ENCODE measurements at places on chromosomes 12 and 14.

GRCh38 chr12:109880938-109881337, 597 bp upstream of the GLTP start:
- H3K4me3 ChIP-seq, result peak overlapping the region; percentile 64
- DNase-seq, result no peak
- H3K36me3 ChIP-seq, result no peaks in the 10 kb centered on the region
- peaks cover 39% of the 10 kb centered on the region for H3K27me3 ChIP-seq
- peaks cover 37% of the 10 kb centered on the region for H3K4me1 ChIP-seq
- peak overlapping the region; percentile 3 for H3K27ac ChIP-seq

GRCh38 chr14:105860615-105861580, 334.5 kb downstream of the TMEM121 start:
- H3K4me1 ChIP-seq, result peaks cover 91% of the 10 kb centered on the region
- H3K27me3 ChIP-seq, result peaks cover 37% of the 10 kb centered on the region
- peak overlapping the region; percentile 97 for H3K27ac ChIP-seq

- no peak for DNase-seq
- H3K4me1 ChIP-seq, result peaks cover 21% of the 10 kb centered on the region
- no peak overlapping the region for H3K27ac ChIP-seq
- no peaks in the 10 kb centered on the region for H3K27me3 ChIP-seq
- no peak overlapping the region for H3K4me3 ChIP-seq
Measured at GRCh38 chr12:123997033-123997822, 24.2 kb downstream of the ZNF664 start.

- no peak for DNase-seq
- H3K27me3 ChIP-seq, result no peaks in the 10 kb centered on the region
- no peaks in the 10 kb centered on the region for H3K36me3 ChIP-seq
- no peak overlapping the region for H3K27ac ChIP-seq
- H3K4me3 ChIP-seq, result no peak overlapping the region
- no peaks in the 10 kb centered on the region for H3K4me1 ChIP-seq
Measured at GRCh38 chr12:73726881-73727280, 810.8 kb upstream of the ATXN7L3B start.

GRCh38 chr12:48175613-48176416, 7.6 kb upstream of the CCDC184 start:
- H3K4me1 ChIP-seq, result peaks cover 12% of the 10 kb centered on the region
- H3K4me3 ChIP-seq, result no peak overlapping the region
- no peaks in the 10 kb centered on the region for H3K36me3 ChIP-seq
- DNase-seq, result no peak
- H3K27ac ChIP-seq, result no peak overlapping the region

GRCh38 chr12:75727577-75727976, 216.2 kb upstream of the KRR1 start:
- H3K36me3 ChIP-seq, result no peaks in the 10 kb centered on the region
- H3K27me3 ChIP-seq, result peaks cover 6% of the 10 kb centered on the region
- H3K4me3 ChIP-seq, result no peak overlapping the region

DNA sequence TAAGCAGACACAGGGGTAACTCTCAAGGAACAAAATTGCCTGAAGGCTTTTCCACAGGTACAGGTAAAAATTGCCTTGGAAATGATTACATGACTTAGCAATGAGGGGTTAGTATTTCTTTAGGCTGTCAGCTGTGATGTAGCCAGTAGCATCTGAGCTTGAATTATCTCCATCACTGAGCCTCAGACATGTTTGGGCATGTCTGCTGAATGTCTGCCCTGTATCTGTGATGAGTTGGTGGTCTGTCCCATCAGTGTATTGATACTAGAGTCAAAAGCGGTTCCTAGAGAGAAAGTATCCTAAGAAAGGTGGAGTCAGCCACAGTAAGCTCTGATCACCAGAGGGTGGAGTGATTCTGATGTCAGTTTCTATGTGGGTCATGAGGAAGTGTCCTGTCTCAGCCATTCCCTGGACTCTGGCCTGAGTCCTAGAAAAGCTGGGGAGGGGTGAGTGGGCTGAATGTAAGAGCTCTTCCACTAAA, 16.3 kb downstream of the AKAP6 start:
- H3K27ac ChIP-seq, result no peak overlapping the region
- DNase-seq, result no peak
- peaks cover 4% of the 10 kb centered on the region for H3K4me1 ChIP-seq
- H3K27me3 ChIP-seq, result no peaks in the 10 kb centered on the region
- no peak overlapping the region for H3K4me3 ChIP-seq

- no peak overlapping the region for H3K27ac ChIP-seq
- H3K4me1 ChIP-seq, result no peaks in the 10 kb centered on the region
- no peaks in the 10 kb centered on the region for H3K36me3 ChIP-seq
- no peak for DNase-seq
- no peak overlapping the region for H3K4me3 ChIP-seq
Measured at GRCh38 chr12:127360580-127360979, 906.4 kb upstream of the TMEM132C start.

- H3K27ac ChIP-seq, result no peak overlapping the region
- DNase-seq, result no peak
- no peaks in the 10 kb centered on the region for H3K27me3 ChIP-seq
- no peaks in the 10 kb centered on the region for H3K36me3 ChIP-seq
- H3K4me3 ChIP-seq, result no peak overlapping the region
Measured at GRCh38 chr14:93308686-93309345, 24.0 kb downstream of the BTBD7 start.

DNA sequence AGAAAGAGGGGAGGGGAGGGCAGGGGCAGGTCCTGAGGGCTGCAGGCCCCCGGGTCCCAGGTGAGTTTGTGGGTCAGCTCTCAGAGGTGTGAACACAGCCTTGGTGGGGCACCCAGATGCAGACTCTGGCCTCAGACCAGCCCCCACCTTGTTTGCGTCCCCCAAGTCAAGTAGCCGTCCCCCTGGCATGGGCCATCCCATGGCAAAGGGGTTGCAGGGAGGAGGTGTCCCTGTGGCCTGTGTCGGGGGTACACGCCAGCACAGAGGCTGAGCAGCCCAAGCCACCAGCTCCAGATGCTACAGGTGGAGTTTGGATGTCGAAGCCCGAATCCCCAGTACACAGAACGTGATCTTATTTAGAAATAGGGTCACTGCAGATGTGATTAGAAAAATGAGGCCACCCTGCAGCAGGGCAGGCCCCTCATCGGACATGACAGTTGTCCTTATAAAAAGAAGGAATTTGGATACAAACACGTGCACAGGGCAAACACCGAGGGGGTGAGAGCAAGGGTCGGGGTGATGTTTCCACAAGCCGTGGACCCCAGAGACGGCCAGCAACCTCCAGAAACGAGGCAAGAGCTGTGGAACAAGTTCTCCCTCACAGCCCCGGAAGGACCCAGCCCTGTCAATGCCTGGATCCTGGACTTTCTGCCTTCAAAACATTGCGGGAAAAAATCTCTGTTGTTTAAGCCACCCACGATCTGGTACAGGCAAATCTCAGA, 141.2 kb upstream of the C14orf180 start:
- H3K36me3 ChIP-seq, result no peaks in the 10 kb centered on the region
- no peak for DNase-seq
- no peak overlapping the region for H3K27ac ChIP-seq
- H3K4me1 ChIP-seq, result no peaks in the 10 kb centered on the region
- no peak overlapping the region for H3K4me3 ChIP-seq
- H3K27me3 ChIP-seq, result no peaks in the 10 kb centered on the region

GRCh38 chr12:52749827-52750226, 27.3 kb downstream of the KRT76 start:
- H3K36me3 ChIP-seq, result no peaks in the 10 kb centered on the region
- H3K27ac ChIP-seq, result no peak overlapping the region
- peaks cover 23% of the 10 kb centered on the region for H3K27me3 ChIP-seq
- H3K4me1 ChIP-seq, result peaks cover 6% of the 10 kb centered on the region
- no peak overlapping the region for H3K4me3 ChIP-seq

- no peaks in the 10 kb centered on the region for H3K27me3 ChIP-seq
- H3K27ac ChIP-seq, result no peak overlapping the region
- no peaks in the 10 kb centered on the region for H3K4me1 ChIP-seq
- no peak for DNase-seq
- no peaks in the 10 kb centered on the region for H3K36me3 ChIP-seq
- no peak overlapping the region for H3K4me3 ChIP-seq
Measured at GRCh38 chr12:127728285-127728684, 538.7 kb upstream of the TMEM132C start.

DNA sequence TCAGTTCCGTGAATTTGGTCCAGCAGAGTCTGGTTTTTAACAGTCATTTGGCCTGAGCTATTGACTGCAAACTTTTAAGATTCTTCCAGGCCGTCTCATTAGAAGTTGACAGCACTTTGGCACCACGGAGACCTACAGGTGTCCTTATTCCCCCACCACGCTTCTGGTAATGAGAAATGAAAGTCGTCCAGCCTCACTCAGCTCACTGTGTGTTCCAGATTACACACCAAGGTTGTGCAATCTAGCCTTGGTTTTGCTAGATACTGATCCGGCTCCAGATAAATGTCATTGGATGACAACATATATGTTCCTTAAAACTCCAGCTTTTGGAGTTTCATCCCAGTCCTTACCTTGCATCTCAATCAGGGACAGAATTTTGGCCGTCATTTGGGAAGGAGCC, 210.4 kb downstream of the CHST11 start:
- no peaks in the 10 kb centered on the region for H3K27me3 ChIP-seq
- H3K4me3 ChIP-seq, result no peak overlapping the region
- H3K27ac ChIP-seq, result no peak overlapping the region

DNA sequence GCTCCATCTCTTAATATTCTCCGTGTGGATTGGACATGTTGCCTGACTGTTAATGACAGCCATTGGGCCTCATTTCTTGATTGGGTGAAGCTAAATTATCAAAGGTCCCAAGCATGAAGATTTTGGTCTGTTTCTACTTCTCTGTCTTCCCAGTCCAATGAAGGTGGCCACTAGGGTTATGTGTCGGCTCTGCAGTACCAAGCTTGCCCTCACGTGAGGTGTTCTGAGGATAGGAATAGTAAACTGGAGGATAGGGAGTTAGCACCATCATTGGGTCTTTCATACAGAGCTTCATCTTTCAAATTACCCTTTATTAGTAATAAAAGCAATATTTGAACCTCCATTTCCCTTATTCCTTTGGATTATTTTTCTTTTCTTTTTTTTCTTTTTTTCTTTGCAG, 21.9 kb upstream of the BICD1 start:
- no peak for DNase-seq
- H3K27me3 ChIP-seq, result no peaks in the 10 kb centered on the region
- no peak overlapping the region for H3K4me3 ChIP-seq
- no peak overlapping the region for H3K27ac ChIP-seq

DNA sequence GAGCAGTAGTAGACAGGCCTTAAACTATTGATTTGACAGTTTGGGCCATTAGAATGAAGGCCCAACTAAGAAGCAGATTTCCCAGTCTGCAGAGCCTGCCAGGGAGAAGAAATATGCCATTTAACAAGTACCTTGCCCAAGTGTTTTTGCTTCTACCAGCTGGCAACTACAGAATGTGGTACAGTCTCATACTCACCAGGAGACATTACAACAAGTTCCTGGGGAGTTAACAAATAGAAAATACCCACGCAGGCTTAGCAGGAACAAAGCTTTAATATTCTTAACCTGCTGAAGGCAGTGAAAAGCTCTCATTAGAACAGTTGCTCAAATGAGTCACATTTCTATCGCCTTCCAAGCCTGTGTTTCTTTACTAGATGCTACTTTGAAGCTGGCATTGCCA, 241.0 kb downstream of the TMEM117 start:
- H3K36me3 ChIP-seq, result no peaks in the 10 kb centered on the region
- H3K4me3 ChIP-seq, result no peak overlapping the region
- H3K4me1 ChIP-seq, result no peaks in the 10 kb centered on the region
- DNase-seq, result no peak
- H3K27me3 ChIP-seq, result no peaks in the 10 kb centered on the region

- H3K4me3 ChIP-seq, result no peak overlapping the region
- no peaks in the 10 kb centered on the region for H3K27me3 ChIP-seq
- peaks cover 16% of the 10 kb centered on the region for H3K4me1 ChIP-seq
- no peaks in the 10 kb centered on the region for H3K36me3 ChIP-seq
- no peak overlapping the region for H3K27ac ChIP-seq
Measured at GRCh38 chr14:31261859-31262731, 54.5 kb upstream of the HECTD1 start.

- no peaks in the 10 kb centered on the region for H3K27me3 ChIP-seq
- no peak overlapping the region for H3K27ac ChIP-seq
- H3K4me1 ChIP-seq, result no peaks in the 10 kb centered on the region
Measured at GRCh38 chr12:79674629-79675028, 16.1 kb downstream of the PAWR start.

DNA sequence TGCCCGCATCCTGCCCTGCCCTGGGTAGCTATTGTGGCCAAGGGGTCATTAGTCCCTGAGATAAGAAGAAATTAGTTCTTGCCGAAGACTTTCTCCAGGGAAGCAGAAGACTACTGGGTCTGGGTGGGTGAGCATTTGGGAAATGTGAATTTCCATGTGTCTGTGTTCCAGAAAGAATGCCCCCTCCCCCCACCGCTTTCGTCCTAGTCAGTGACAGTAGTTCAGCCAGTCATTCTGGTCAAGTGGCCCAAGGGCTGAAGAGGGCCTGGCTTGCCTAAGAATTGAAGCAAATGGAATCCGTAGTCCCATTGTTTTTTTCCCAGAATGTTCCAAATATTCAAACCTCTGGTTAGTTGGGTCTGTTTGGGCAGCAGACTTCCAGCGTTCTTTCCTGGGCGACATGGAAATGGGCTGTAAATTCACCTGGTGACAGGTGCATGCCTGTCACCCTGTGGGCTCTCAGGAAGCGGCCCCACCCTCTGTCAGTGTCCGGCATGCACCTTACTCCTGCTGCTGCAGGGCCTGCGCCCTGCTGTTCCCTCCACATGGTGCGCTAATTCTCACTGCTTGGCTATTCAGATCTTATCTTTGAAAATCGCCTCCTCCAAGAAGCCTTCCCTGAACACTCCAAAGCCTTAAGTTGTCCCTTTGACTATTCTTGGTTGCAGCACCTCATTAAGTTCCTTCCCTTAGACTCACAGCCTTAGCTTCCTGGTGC, 1.4 kb upstream of the RFLNA start:
- no peaks in the 10 kb centered on the region for H3K4me1 ChIP-seq
- no peak overlapping the region for H3K27ac ChIP-seq
- no peak for DNase-seq
- H3K27me3 ChIP-seq, result peaks cover 63% of the 10 kb centered on the region

GRCh38 chr12:78210506-78210860, 379.8 kb downstream of the NAV3 start:
- no peak overlapping the region for H3K4me3 ChIP-seq
- H3K27ac ChIP-seq, result no peak overlapping the region
- no peaks in the 10 kb centered on the region for H3K27me3 ChIP-seq
- H3K36me3 ChIP-seq, result no peaks in the 10 kb centered on the region
- no peak for DNase-seq

DNA sequence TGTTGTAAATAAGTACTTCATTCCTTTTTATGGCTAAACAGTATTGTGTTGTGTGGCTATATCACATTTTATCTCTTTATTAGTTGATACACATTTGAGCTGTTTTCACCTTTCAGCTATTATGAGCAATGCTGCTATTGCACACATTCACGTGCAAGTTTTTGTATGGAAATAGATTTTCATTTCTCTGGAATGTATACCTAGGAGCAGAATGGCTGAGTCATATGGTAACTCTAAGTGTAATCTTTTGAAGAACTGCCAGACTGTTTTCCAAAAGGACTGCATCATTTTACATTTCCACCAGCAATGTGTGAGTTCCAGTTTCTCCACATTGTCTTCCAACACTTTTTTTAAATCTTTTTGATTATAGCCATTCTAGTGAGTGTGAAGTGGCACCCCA, 134.0 kb downstream of the SRGAP1 start:
- H3K27ac ChIP-seq, result no peak overlapping the region
- no peaks in the 10 kb centered on the region for H3K4me1 ChIP-seq
- DNase-seq, result no peak
- H3K4me3 ChIP-seq, result no peak overlapping the region

GRCh38 chr14:76203086-76204001, 51.6 kb downstream of the GPATCH2L start:
- no peaks in the 10 kb centered on the region for H3K27me3 ChIP-seq
- H3K27ac ChIP-seq, result no peak overlapping the region
- no peak overlapping the region for H3K4me3 ChIP-seq

GRCh38 chr14:52730709-52731111, 744 bp downstream of the STYX start:
- H3K4me3 ChIP-seq, result peak overlapping the region; percentile 95
- H3K27me3 ChIP-seq, result no peaks in the 10 kb centered on the region
- peaks cover 46% of the 10 kb centered on the region for H3K4me1 ChIP-seq
- peak overlapping the region; percentile 89 for H3K27ac ChIP-seq
- DNase-seq, result no peak

Measured in activated naive CD4-positive, alpha-beta T cell treated with anti-CD3 and anti-CD28 coated beads, Interleukin-2, amount 10 ng/mL, durations not matched to agents 7 days and 5 days (primary cell).